ENCODE measurements at places on chromosomes 4 and X.

DNA sequence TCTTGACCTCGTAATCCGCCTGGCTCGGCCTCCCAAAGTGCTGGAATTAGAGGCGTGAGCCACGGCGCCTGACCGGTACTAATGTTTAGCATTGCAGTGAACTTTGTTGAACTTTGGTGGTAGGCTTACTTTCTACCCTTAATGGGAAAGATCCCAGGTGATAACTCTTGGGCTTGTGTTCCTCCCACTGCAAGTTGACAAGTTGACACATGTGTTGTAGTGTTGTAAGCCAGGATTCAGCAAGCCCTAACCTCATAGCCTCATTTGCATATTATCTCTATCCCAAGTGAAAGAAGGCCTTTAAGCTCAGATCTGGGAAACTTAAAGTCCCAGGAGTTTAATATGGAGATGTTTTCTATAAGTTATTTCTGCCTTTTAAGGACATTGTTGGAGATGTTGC is 80.0 kb upstream of the CLCN4 start:
- DNase-seq, result no peak

DNA sequence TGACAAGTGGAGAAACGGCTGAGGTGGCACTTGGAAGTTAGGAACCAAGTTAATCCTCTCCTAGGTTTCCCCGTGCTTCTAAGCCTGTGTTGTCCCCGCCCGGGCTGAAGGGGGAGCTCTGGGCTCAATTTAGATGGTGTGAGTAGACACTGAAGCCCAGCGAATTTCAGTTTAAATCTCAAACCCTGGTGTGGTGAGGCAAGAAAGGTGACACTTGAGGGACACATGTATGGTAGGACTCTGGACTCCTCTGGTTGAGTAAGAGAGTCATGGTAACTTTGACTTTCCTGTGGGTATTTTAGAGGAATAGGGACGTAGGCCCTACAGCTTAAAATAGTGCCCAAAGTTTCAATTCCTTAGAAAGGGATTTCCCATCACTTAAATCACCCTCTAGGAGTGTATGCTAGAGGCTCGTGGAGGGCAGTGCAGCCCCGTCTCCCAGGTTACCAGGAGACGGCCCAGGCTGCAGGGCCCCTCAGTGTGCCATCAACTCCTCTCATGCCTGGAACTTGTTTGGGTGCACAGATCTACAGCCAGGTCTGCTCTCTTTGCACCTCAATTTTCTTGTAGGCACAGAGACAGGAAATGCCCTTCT is 24.0 kb downstream of the HAND2 start:
- DNase-seq, result peak; percentile 31

DNA sequence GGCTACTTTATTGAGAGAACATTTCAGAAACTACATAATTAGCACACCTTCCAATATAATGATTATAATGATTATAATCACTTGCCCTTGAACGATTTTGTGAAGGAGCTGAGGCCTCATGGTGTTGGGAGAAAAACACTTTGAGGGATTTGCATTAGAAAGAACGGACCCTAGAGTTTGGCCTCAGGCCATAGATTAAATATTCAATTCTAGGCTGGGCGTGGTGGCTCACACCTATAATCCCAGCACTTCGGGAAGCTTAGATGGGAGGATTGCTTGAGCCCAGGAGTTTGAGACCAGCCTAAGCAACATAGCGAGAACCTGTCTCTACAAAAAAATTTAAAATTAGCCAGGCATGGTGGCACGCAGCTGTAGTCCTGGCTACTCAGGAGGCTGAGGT is 12.9 kb upstream of the PRKG2 start:
- DNase-seq, result no peak

- DNase-seq, result no peak
These were observed 89.8 kb downstream of the FBXO8 start for GRCh38 chr4:174193438-174194374.

GRCh38 chr4:105461621-105462382 is 12.1 kb downstream of the PPA2 start:
- no peak for DNase-seq

- DNase-seq, result no peak
These were observed 6.3 kb downstream of the MAGEB1 start for GRCh38 chrX:30253257-30253656.

DNA sequence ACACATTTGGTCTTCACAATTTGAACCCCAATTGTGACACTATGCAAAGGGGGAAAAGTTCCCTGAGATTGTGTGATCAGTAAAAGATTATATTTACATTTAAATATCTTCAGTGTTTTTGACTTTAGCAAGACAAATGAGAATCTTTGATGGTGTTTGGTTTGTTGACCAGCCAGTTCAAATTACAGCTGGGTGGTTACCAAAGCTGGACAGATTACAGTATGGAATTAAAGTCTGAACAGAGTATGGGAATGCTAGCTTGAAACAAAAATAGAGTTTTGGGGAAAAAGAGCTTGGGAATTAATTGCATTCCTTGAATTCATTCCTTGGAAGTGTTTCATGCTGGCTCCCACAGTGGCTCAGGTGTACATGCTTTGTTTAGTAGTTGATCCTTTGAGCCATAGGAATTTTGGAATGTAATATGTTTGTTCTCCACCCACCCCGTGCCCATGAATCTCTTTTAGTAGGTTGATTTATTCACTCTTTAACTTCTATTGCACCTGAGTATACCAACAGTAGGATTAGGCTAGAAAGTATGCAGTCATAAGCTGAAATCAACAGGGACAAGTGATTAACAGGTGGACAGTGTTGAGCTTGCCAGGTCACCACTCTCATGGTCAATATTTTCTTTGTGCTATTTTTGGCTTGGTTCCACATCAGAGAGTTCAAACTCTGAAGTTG is 81.1 kb upstream of the HELT start:
- no peak for DNase-seq

Measured in nucleus accumbens (tissue), 56 donors.